ENCODE measurements at places on chromosomes 12 and 14.

DNA sequence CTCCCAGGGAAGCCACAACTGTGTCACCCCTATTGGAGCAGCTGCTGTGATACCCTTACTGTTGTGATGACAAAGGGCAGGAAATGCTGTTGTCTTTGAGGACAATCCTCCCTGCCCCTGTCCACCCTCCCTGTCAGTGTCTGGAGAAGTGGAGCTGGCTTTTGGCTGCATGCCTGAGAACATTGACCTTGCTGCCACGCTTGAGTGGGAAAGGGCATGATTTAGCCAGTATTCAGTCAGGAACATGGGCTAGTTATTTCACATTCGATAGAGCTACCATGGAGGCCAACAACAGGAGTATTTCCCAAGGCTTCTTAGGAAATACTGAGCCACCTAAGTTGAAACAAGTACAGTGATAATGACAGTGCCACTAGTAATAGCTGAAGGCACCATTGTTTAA lies 59.4 kb downstream of the MYRFL start:
- DNase-seq: no peak

DNA sequence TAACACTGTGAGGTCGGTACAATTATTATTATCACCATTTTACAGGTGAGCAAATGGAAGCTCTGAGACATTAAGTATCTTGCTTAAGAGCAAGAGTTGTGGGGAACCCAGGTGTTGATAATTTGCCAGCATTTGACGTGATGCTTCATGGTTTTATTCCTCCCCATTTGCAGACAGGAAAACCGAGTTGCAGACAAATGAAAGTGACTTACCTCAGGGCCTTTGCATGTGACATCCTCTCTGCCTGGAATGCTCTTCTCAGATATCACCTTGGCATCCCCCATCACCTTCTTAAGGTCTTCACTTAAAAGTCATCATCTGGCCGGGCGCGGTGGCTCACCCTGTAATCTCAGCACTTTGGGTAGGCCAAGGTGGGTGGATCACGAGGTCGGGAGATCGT lies 21.0 kb upstream of the P2RX7 start:
- DNase-seq: no peak

DNA sequence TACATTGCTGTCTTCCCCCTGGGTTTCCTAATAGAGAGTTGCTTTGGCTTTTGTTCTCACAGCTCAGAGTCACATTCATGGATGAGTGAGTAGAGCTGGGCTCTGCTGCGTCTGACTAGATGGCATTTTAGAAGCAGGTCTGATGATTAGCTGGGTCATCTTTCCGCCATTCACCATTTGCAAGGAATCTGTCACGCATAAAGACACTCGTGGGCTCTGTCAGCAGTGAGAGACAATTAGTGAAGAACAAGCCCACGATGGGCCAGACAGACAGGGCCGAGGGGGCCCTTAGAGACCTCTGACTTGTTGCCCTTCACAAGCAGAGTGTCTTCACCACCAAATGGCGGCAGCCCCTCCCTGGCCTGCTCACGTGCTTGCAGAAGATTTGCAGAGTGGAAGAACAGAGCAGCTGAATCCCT lies 175.0 kb downstream of the CRADD start:
- no peak for DNase-seq

GRCh38 chr14:52879958-52880357 lies 70.9 kb downstream of the FERMT2 start:
- DNase-seq: no peak

GRCh38 chr12:49108958-49109404 lies 1.7 kb downstream of the LMBR1L start:
- no peak for DNase-seq

GRCh38 chr12:91988086-91988923 lies 157.3 kb downstream of the BTG1 start:
- no peak for DNase-seq

GRCh38 chr12:1320021-1320420 lies 274.4 kb downstream of the FBXL14 start:
- no peak for DNase-seq

- no peak for DNase-seq
These were observed 41.2 kb upstream of the MED13L start for GRCh38 chr12:116318576-116319232.

DNA sequence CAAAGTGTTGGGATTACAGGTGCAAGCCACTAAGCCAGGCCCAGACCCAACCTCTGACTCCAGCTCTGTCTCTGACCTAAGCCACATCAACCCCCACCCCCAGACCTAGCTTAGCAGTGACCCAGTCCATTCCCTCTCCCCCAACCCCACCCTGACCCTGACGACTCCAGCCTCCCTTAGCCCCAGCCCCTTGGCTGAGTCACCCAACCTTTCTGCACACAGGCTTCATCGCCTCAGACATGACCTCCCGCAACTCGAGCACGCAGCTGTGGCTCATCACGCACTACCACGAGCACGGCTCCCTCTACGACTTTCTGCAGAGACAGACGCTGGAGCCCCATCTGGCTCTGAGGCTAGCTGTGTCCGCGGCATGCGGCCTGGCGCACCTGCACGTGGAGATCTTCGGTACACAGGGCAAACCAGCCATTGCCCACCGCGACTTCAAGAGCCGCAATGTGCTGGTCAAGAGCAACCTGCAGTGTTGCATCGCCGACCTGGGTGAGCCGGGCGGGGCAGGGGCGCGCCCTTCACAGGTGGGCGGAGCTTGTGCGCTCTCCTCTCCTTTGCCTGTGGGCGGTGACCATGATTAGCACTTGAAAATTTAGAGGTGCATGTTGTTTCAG lies 7.8 kb downstream of the ACVRL1 start:
- no peak for DNase-seq

GRCh38 chr14:76336876-76337275 lies 39.1 kb upstream of the ESRRB start:
- no peak for DNase-seq

DNA sequence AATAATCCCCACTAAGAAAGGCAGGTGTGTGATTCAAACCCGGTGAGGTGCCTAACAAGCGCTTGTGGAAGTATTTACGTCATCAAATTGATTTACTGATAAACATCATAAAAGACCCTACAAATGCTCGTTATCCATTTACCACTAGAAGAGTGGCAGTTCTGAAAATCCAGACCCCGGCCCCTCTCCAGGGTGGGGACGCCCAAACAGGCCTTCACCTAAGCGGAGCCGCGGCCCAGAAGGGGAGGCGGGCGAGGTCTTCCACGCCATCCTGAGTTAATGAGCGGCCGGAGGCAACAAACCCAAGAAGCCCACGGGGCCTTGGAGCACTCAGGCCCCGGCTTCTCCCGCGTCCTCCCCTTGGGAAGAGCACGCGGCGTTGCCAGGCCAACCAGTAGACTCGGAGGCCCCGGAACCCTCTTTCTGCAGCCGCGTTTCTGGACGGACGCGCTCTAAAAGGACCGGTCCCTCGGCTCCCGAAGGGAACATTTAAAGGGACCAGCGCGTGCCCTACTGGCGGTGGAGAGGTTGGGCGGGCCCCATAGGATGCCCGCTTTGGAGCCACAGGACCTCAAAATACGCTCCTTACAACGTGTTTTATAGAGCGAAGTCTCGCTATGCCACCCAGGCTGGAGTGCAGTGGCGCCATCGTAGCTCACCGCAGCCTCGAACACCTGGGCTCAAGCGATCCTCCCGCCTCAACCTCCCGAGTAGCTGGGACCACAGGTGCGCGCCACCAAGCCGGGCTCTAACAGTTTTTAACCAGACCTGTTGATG lies 3.5 kb downstream of the PTPN21 start:
- peak; percentile 64 for DNase-seq

DNA sequence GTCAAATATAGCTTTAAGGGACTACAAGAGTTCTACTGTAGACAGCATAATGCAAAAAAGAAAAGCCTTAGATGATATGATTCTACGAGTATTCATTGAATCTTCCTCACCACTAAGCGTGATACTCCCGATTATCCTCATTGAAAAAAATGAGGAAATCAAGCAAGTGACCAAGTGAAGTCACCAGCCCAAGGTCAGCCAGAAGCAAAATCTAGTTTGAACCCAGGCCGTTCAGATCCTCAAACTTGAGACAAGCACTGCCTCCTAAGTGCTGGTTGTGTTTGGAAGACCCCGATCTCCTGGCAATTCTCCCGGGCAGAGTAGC lies 845 bp downstream of the GIT2 start:
- no peak for DNase-seq

- no peak for DNase-seq
These were observed 273.1 kb upstream of the RGS6 start for GRCh38 chr14:71659159-71659558.

GRCh38 chr12:106757623-106758348 lies 16.7 kb upstream of the RIC8B start:
- no peak for DNase-seq

GRCh38 chr12:27967551-27968054 lies 4.9 kb downstream of the PTHLH start:
- no peak for DNase-seq

DNA sequence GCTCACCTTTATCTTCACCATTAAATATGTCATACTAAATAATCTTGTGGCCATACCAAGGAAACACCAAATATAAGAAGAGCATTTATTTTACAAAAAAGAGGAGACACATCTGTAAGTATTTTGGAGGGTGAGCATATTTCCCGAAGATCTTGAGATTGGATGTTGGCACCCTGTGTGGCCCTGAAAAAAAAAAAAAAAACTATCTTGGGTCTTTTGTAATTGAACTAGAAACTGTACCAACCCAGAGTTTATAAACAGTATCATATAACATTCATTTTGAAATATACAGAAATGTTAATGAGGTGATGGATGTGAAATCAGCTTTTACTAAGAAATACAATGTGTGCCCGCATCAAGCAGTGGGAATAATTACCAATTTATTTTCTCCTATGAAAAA lies 104.0 kb upstream of the FRMD6 start:
- no peak for DNase-seq

DNA sequence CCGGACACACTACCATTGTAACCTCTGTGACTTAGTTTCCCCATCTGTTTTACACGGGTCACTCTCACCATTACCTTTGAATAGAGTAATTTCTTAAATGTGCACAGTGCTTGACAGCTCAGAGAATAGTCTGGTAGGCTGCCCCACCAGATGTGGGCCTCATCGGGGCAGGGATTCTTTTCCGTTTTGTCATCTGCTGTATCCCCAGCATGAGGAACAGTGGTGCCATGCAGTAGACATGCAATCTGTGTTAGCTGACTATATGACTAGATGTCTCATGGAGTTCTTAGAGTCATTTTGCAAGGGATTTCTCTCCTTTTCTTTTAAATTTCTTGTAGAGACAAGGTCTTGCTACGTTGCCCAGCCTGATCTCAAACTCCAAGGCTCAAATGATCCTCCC lies 44.9 kb upstream of the PLEKHG3 start:
- DNase-seq: no peak

- DNase-seq: peak; percentile 84
These were observed 34.9 kb downstream of the KRT80 start for GRCh38 chr12:52156757-52157565.

DNA sequence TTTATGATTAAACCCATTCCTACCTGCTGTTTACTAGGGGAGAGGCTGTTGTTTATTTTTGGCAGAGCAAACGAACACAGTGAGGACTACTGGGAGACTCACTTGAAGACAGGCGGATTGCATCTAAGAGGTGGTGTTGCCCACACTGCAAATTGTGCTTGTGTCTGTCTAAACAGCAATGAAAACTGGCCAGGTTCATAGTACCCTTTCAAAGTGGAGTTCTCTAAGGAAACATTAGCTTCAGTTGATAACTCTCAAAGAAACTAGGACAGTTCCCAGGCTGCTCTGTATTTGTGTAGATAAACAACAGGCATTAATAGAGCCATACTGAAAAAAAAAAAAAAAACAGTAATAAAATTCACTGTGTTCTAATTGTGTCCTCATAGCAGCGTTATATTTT lies 466.0 kb upstream of the RGS6 start:
- DNase-seq: no peak

- no peak for DNase-seq
These were observed 21.2 kb upstream of the AKAP5 start for GRCh38 chr14:64444140-64444539.

DNA sequence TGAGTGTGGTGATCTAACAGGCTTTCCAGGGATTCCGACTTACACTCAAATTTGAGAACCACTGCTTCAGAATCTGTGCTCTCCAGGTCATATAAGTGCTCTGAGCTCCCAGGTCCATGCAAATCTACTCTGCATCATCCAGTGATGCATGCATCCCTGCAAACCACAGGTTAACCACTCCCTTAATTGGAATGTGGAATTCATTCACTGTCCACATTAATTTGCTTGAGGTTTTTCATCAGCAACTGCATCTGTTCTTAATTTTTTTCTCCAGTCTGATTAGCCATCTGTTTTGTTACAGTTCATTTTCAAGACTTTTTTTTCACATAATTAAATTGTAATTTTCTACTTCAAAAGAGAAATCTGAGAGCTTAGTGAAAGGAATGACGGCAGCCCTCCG lies 43.4 kb upstream of the RIN3 start:
- DNase-seq: no peak

GRCh38 chr14:58401587-58401986 lies 5.9 kb downstream of the TOMM20L start:
- DNase-seq: no peak

GRCh38 chr12:119808441-119808840 lies 68.7 kb downstream of the CIT start:
- no peak for DNase-seq

DNA sequence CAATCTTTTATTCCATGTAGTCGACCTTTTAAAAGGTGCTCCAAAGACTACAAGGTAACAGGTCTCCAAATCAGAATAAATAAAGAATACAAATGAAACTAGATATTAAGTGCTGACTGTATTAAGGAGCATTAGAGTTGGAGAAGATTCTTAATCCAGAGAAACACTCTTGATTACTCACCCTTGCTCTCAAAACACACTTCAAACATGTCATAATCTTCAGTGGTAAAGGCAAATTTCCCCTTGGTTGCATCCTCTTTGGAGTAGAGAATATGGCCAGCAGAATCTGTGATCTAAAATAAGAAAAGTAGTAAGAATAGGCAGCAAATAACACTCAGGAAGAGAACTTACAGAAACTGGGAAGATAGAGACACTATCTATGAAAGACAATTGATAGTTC lies 24.6 kb downstream of the TMED10 start:
- no peak for DNase-seq

Data from activated CD4-positive, alpha-beta T cell treated with anti-CD3 and anti-CD28 coated beads, Interleukin-2, amount 50 U/mL, for 48 hours (primary cell).